SHP77 treated with DMSO at 0.1 percent for 48 hours (cell line): ENCODE measurements at places on chromosomes 12 and 14.

GRCh38 chr12:105278043-105278697, 42.2 kb upstream of the APPL2 start:
- DNase-seq, result no peak

GRCh38 chr12:9096563-9097176, 19.0 kb downstream of the A2M start:
- DNase-seq, result no peak

- no peak for DNase-seq
Observed at GRCh38 chr14:52427460-52427859, 113.3 kb downstream of the PTGER2 start.

GRCh38 chr12:25935355-25936144, 22.9 kb upstream of the RASSF8 start:
- DNase-seq, result no peak

GRCh38 chr12:78938341-78939084, 73.9 kb downstream of the SYT1 start:
- peak; percentile 95 for DNase-seq

- no peak for DNase-seq
Observed at GRCh38 chr14:99538275-99538674, 57.1 kb downstream of the CCNK start.

GRCh38 chr12:125418902-125419564, 353.8 kb downstream of the AACS start:
- DNase-seq, result no peak

DNA sequence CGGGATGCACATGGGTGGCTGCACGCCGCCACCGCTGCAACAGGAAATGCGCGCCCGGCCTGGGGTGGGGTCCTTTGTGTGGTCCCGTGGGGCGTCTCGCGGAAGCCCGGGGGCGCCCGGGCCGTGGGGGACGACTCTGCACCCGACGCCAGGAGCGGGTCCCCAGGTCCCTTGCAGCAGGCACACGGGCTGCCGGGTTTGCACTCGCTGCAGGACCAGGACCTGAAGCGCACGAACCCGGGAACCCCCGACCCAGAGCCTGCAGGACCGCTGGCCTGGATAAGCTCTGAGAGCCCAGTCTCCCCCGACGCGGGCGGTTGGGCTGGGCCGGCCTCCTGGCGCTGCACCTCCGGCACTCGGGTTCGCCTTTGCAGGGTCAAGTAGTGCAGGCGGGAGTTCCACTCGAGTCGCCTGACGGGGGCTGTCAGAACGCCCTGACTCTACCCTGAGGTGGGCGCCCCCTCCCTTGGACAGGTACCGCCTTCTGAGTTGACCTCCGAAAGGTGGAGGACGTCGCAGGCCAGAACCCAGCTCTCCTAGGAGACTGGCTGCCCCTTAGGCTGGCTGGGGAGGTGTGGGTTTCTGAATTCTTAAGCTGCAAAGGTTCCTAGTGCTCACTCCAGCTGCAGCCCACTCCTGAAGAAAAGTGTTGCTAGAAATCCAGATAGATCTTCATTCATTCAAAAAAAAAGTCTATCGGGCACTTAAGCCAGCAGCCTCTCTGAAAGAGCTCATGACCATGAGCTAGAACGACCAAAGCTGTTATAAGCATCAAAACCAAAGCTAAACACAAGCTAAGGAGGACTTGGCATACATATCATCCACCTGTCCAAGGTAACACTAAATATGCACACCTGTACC, 68.0 kb downstream of the RNF34 start:
- no peak for DNase-seq

GRCh38 chr14:100199240-100199860, 39.6 kb upstream of the YY1 start:
- no peak for DNase-seq

DNA sequence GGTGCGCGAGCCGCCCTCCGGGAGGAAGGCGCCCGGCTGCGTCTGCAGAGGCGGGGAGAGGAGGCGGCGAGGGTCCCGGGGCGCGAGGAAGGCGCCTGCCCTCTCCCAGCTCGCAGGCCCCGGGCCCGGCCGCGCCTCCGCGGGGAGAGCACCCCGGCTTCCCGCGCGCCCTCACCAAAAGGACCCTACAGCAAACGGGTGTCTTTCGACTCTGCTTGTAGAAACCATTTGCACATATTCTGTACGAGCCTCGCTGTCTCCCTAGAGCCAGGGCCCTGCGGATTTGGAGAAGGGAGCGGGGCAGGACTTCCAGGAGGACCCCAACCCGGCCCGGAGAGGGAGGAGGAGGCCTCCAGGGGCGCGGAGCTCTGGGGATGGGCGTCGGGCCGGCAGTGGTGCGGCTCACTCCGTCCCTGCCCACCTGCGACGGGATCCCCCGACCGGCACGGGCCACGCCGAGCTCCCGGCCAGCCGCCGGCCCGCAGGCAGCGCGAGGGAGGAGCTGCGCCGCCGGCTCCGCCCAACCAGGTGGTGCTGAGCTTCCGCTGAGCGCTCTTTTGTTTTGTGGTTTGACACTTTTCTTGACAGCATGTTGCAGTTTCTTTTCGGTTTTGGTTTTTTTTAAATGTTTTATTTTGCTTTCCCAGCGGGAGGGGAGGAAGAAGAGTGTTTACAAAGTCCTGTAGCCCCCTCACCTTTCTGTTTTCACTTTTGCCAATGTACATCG, 103.3 kb upstream of the FKBP4 start:
- DNase-seq, result no peak

- no peak for DNase-seq
Observed at GRCh38 chr12:43009846-43010240, 420.3 kb upstream of the PRICKLE1 start.

GRCh38 chr12:10256064-10256463, 43.4 kb downstream of the GABARAPL1 start:
- no peak for DNase-seq

DNA sequence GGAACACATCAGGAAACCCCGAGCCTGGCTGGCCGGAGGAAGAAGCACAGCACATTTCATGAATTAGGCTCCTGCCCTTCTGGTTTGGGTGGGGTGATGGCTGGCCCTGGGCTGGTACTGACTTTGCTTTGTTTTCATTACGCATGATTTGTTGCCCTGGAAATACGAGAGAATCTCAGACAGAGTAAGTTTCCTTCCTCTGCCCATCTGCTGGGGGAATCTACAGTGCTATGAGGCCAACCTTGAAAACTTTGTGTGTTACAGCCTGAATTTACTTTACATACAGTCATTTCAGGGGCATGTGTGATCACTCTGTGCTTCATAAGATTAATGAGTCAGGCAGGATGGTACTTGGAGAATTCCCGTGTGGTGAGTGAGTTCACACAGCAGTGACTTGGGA, 20.5 kb upstream of the SLC5A8 start:
- DNase-seq, result no peak

DNA sequence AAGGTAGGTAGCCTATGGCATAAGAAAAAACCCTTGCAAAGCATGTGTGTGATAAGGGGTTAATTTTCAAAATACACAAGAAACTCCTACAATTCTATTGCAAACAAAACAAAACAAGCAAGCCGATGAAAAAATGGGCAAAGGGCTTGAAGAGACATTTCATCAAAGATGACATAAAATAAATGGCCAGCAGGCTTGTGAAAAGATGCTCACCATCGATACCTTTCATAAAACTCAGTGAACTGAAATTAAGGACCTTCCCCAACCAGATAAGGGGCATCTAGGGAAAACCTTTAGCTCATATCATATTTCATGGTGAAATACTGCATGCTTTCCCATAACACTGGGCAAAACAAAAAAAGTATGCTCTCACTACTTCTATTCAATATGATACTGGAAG, 131.2 kb downstream of the PPM1H start:
- DNase-seq, result no peak

GRCh38 chr14:100610511-100611217, 23.4 kb upstream of the BEGAIN start:
- no peak for DNase-seq

GRCh38 chr14:84090837-84091236, 1439.1 kb upstream of the FLRT2 start:
- no peak for DNase-seq

DNA sequence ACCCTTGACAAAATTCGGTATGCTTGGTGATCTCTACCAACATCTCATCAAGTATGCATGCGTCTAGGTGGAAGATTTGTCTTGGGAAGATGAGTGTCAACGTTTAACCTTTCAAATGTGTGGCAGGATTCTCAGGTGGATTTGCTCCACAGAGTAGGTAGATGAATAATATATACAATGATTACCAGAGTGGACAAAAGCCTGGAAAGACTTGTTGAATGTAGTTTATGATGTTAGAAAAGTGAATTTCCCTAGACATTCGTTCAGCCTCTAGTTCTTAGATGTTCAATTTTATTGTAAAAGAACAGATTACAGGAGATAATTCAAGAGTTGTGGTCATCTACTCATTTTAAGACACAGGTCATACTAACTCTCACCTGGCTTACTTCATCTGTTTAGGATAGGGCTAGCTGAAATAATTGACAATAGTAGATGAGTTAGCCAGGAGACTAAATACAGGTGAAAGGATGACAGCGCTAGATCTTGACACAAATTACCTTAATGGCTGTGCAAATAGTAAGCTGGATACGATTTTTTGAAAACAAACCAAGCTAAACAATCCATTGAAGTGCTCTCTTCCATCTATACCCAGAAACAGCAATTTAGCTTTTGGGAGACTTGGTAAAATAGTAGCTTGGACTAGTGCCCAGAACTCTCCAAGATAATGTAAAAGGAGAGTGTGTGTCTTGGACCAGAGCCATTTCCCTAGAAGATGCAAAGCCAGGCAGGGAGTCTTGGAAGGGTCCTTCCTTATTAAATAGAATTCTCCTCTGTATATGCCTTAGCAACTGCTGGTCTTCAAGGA, 168.0 kb downstream of the DACT1 start:
- DNase-seq, result peak; percentile 63

- DNase-seq, result no peak
Observed at GRCh38 chr12:132178801-132179401, 34.6 kb downstream of the NOC4L start.

- DNase-seq, result no peak
Observed at GRCh38 chr12:14948672-14949071, 10.3 kb upstream of the ERP27 start.

DNA sequence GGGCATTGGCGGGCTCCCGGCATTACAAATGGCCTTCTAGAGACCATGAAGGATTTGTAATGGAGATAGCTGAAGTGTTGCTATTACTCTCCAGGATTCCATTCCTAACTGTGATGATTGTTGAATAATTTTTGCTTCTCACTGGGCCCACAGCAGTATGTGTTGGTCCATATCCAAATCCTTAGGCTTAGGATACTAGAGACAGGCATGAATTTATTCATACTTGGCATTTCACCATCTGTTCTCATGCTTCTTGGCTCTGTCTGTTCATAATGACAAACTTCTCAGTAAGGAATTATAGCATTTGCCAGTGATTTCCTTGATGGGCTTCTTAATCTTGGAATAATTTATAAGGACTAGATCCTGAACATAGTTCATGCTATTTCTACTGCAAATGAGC, 832.9 kb downstream of the C12orf50 start:
- no peak for DNase-seq

- DNase-seq, result no peak
Observed at GRCh38 chr12:128729628-128730121, 94.1 kb downstream of the SLC15A4 start.

GRCh38 chr12:28424965-28425364, 234.7 kb downstream of the CCDC91 start:
- DNase-seq, result no peak

DNA sequence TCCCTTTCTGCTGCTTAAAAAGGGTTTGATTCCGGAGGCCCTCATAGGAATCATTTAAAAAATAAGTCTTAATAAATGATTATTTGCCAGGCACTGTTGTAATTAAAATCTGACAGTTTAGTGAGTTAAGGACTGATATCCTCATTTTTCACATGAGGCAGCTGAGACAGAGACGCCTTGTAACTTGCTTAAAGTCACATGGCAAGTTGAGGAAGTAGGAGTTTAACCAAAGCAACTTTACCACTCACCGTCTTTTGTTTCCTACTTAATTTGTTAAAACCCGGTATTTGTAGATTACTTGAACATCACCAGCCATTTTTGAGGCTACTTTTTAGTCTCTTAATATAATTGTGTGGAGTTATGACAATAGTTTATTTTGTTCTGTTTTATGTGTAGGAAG, 2.4 kb downstream of the TIGAR start:
- no peak for DNase-seq

- no peak for DNase-seq
Observed at GRCh38 chr12:18074001-18074400, 16.0 kb downstream of the RERGL start.

DNA sequence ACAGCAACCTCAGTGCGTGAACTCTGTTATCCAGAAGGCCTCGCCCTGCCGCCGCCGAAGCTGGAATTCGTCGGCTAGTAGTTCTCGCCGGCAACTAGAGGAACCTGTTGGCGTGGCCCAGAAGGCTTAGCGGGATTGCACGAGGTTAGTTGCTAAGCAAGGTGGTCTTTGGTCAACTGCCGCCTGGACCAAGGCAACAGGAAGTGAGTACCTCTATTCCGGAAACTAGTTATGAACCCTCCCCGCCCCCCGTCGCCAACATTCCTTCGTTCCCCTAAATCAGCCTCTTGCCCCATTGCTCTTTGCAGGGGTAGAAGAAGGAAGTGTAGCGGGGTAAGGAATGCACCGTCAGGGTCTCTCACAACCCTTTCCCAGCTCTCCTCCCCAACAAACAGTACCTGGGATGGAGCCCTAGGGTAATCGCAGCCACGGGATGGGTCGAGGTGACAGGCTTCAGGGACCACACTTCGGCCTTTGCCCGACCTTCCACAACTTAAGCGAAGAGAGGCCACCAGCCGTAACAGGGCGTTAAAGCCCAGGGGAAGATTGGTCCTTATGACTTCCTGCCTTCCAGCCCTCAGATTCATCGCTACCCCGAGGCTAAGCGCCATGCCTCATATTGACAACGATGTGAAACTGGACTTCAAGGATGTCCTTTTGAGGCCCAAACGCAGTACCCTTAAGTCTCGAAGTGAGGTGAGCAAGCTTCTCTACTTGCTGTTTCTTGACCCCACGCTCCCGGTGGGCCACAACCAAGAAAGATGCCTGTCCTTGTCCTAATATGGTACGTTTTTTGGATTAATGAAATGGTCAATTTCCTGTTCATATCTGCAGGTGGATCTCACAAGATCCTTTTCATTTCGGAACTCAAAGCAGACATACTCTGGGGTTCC, at the start of gene GMPR2:
Gene GMPR2 (plus strand): TSS at position 285 of the 893 bp plus-strand sequence. CDS start 325 bp downstream, at position 610.
- peak; percentile 97 for DNase-seq

DNA sequence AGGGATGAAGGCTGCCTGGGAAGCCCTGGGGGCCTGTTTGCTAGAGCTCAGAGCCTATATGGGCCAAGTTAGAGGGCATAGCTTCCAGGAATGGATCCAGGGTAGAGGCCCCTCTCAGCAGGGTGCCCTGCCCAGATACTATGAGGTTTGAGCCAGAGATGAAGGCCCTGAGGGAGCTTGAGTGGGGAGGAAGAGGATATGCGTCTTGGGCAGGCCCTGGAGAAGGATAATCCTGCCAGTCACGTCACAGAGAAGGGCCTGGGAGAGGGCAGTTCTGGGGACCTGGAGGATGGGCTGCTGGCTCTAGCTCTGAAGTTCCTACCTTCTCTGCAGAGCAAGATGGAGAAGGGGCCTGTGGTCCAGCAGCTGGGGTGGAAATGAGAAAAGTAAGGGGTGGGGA, 5.9 kb upstream of the CACNB3 start:
- DNase-seq, result no peak

GRCh38 chr12:57771236-57771872, 551 bp downstream of the METTL1 start:
- DNase-seq, result peak; percentile 84

GRCh38 chr12:44088647-44089046, 252.8 kb downstream of the TMEM117 start:
- no peak for DNase-seq

- no peak for DNase-seq
Observed at GRCh38 chr12:132724506-132725241, 14.0 kb downstream of the PGAM5 start.
